MCF 10A (cell line): ENCODE measurements at places on chromosomes 6 and 20.
A peak's percentile ranks its signal among the peaks of the same experiment; 100 is the strongest.

- peak; percentile 26 for DNase-seq
These were observed 604 bp upstream of the RAB5IF start for GRCh38 chr20:36604952-36605398.

DNA sequence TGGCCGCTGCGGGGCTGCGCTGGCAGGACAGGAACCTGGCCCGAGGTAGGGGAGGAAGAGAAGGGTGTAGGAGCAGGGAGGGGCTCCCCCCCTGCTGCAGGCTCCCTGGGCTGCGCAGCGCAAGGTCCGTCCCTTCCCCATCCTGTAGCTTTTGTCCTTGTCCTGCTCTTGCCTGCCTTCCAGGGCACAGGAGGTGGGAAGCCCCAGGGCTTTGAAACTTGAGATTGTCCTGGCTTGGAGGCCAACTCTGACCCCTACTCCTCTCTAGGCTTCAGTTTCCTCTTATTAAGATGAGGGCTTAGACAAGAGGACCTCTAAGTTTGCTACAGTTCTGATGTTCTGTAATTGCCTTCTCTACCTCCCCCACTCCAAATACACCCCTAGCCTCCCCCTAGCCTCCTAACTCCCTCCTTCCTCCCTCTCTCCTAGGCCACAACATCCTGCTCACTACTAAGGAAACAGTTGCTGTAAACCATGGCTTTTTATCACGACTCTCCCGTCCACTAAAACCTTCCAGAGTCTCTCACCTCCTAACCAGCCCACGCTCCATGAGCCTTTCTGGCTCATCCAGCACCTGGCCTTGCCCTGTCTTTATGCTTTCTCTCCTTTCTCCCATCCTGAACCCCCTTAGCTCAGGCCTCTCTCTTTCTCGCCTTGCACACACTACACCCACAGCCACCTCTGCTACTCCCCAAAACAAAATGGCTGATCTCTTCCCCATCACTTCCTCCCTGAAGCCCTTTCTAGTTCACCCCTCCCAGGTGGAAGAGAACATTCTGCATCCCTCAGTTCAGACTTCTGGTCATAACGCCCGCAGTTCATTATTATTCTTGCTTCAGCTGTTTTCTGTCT lies 10.2 kb downstream of the UNC5CL start:
- no peak for DNase-seq

DNA sequence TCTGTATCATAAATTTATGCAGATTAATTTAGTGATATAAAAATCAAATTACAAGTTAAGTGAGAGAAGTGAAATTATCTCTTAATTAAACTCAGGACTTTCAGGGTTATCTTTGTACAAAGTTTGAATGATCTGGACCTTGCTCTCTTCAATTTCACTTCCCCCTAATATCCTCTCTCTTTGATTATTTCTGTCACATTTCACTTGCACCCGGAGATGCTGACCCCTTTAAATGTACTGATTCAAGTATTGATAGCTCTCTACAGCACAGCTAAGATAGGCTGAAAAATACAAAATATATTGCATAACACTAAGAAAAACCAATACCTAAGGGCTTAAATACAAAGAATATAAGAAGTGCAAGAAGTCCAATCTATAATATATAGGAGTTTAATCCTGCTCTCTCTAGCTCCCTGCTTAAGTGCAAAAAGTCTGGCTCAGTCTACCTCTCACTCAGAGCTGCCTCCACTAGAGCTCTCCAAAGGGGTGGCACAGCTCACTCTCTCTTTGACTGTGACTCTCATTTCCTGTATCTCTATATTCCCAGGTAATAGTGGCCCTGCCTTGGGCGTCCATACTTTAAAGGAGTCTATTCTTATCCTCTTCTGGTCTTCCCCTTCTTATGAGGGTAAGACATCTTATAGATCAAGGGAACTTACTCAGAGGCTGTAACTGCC lies 588.4 kb downstream of the RFPL4B start:
- DNase-seq: no peak

- peak; percentile 91 for DNase-seq
These were observed at the start of gene HECA for GRCh38 chr6:139134817-139135577. TSS of gene HECA (plus strand) at chr6:139135080. CDS start at chr6:139135397, 317 bp downstream.

- DNase-seq: no peak
These were observed 3.2 kb upstream of the APCDD1L start for GRCh38 chr20:58518387-58518786.

- DNase-seq: no peak
These were observed 3.8 kb upstream of the CSNK2A1 start for GRCh38 chr20:547394-547793.

DNA sequence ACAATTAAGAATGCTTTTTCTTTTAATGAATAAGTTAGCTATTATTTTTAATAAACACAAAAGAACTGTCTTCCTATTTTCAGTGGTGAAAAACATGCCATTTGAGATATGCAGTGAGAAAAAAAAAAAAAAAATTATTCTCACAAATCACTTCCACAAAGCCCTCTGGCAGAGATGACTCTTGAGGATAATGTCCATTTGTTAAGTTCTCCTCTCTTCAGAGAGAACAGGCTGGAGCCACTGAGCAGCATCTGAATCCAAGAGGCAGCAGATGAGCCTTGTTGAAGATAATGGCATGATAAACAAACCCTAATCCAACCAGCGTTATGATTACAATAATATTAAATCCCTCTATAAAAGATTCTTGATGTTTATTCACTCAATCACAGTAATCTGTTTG lies 105.0 kb downstream of the PTPRK start:
- DNase-seq: no peak

DNA sequence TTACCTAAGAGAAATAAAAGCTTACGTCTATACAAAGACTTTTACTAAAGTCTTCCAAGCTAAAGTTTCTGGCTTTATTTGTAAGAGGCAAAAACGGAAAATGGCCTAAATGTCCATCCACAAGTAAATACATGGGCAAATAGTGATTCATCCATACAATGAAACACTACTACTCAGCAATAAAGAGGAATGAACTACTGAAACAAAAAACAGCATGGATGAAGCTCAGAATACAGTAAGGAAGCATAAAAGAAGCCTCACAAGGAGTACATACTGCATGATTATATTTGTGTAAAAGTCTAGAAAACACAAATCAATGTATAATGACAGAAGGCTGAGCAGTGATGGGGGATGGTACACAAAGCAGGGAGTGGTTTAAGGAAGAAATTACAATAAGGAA lies 84.7 kb downstream of the F13A1 start:
- DNase-seq: no peak

- peak; percentile 75 for DNase-seq
These were observed 31.4 kb downstream of the COL11A2 start for GRCh38 chr6:33160728-33161344.

DNA sequence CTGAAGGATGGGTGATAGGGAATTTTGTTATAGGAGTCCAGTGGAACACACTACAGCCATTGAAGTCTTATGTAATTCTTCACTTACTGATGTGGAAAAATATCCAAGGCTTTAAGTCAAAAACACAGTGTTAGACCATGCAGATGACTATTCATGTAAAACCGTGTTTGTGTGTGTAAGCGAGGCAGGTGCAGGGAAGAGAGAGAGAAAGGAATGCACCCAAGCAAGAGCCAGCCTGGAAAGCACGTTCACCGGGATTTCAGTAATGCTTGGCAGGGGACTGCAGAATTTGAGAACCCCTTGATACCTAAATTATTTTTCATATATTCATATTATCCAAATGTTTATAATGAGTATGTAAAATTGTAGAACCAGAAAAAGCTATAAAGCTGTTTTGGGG lies 17.9 kb downstream of the RALGAPA2 start:
- DNase-seq: no peak

- no peak for DNase-seq
These were observed 140.3 kb downstream of the BCAS1 start for GRCh38 chr20:53929974-53930650.

GRCh38 chr6:157595768-157596167 lies 214.8 kb downstream of the ZDHHC14 start:
- no peak for DNase-seq

DNA sequence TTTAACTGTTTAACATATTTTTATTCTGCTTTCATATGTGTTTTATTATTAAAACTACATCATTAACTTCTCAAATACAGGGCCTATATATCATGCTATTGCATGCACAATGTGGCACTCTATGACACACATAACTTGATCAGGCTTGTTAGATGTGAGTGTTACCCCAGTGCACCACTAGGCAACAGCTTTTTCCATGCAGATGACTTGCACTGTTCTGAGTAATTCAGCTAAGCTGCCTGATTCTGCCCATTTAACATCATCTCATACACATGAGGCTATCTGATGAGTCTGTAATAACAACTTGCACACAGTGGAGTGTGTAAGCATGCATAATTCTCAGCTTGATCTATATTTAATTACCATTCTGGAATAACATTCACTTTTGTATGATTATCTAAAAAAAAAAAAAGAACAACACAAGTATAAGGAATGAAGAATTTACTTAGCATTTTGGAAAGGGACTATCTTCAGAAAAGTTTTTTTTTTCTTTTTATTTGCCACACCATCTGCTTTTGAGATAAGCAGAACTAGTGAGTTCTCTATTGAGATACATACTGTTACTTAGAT lies 83.1 kb downstream of the GRM1 start:
- DNase-seq: peak; percentile 29

DNA sequence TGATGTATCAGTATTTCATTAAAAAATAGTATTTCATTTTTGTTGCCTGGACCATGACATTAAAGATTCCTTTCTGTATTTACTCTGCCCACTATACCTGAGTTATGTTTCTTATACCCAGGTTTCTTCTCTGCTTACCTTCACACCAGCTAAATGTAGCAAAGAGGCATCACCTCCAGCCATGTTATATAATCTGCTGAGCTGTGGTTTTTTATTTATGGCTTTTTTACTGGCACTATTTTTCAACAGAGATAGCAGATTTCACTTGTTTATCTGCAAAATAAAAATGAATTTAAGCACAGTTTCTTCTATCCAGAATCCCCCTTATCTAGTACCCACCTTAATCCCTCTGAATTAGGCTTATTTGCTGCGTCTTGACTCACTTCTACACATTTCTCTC lies 979.0 kb upstream of the MAN1A1 start:
- no peak for DNase-seq

GRCh38 chr20:17925940-17926300 lies 42.7 kb downstream of the SNX5 start:
- DNase-seq: no peak

GRCh38 chr20:48456366-48457192 lies 371.2 kb downstream of the PREX1 start:
- DNase-seq: no peak

- DNase-seq: no peak
These were observed 163.3 kb downstream of the ARHGAP18 start for GRCh38 chr6:129546702-129547101.

DNA sequence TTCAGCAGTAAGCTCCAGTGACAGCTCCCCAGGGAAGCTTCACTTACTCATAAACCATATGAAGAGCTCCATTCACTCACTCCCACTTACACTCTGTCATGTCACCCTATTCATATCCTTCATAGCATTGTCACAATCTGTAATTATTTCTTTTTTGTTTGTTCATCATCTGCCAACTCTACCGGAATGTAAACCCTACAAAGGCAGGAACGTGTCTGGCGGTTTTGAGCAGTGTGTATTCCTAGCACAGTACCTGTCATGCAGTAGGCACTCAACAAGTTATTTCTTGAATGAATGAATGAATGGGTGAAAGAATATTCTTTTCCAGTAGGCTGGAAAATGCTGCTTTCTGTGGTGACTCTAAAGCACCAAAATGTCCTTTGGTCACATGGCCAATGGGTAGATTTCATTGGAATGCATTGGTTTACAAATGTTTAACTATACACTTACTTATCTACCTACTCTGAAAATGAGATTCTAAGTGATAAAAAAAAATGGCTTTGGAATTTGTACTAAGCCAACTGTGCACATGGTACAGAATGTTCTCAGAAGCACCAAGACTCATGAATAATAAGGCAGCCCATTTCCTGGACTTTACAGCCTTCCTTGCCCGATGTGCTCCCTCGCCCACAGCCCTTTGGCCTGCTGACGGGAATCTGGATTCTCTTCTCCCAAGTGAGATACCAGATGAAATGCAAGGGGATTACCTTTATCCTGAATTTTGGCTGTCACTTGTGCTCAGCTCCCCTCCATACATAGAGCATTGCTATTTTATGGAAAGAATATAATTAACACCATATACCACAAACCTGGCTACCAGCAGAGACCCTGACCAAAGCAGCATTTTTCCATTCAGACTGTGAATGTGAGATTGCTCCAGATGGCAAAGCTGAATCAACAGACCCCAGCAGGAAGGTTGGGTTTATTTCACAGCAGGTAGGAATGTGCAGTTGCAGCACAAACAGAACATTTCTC lies 273.3 kb downstream of the ALDH8A1 start:
- DNase-seq: peak; percentile 56

DNA sequence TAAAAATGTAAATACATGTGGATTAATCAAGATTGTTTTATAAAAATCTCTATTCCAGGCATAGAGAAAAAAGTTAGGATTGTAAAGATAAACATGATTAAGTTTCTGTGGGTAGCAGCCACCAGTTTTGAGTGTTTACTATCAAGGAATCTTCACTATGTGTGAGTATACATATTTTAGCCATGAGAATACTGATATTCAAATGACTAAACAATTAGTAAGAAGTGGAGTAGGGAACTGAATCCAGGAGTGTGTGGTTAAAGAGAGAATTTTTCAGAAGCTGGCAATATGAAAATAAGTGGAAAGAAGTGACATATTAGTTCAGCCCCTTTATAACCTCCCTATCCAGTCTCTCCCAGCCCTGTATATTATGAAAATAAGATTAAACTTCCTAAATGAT lies 10.3 kb downstream of the ELOVL2 start:
- no peak for DNase-seq

DNA sequence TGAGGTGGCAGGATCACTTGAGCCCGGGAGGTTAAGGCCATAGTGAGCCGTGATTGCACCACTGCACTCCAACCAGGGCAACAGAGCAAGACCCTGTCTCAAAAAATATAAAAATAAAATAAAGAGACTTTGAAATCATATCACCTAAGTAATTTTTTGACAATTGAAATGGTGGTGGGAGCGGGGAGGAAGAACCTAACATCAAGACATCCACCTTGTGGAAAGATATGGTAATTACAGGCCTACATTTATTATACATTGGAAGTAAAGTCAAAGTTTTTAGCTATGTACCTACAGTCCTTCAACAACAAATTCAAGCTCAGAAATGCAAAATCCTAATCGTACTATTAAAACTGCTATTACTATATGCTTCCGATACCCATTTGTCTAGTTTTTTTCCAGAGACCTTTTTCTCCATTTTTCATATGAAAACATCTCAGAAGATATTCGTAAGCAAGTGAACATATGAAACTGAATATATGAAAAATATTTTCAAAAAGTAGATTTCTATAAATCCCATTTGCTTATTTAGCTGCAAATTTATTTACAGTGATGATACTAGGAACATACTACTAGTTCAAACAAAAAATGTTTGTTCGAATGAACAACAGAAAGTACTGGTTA lies 83.3 kb downstream of the SYCP2 start:
- DNase-seq: peak; percentile 55

DNA sequence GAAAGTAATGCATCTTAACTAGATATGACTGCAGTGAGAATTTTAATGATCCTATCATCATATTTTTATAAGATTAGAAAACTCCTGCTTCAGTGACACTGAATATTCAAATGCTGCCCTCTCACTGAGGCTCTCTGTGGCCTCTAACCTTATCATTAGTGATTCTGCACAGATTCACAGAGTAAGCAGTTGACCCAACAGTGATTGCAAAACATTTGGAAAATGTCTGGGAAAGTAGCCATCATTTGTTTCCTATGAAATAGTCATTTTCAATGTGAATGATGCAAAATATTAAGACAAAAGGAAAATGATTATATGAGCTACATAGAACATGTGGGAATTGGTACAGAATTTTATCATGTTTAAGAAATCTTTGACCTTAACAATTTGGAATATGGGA lies 210.3 kb downstream of the TBX18 start:
- DNase-seq: peak; percentile 60
